ENCODE measurements at places on chromosomes 2 and 18. TPM values are rescaled to one million over a fixed set of nuclear protein-coding genes. Genes with fewer than 3 reads are reported as not detected.

DNA sequence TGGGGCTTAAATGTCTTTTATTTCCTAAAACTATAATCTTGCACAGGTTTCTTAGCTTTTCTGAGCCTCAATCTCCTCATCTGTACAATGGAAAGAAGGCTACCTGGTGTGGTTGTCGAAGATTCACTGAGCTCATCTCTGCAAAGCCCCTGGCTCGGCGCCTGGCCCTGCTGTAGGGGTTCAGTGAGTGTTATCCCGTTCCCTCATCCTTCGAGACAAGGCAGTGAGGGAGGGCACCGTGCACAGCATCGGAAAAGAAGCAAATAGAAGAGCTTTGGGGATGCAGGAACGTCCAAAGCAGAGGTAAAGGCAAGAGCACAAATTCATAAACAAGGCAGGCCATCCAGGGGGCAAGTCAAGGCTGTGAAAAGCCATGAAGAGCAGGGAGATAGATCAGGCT lies 41.2 kb upstream of the ATG16L1 start:
- no peaks in the 10 kb centered on the region for H3K27me3 ChIP-seq
- peaks cover 18% of the 10 kb centered on the region for H3K4me1 ChIP-seq
- DNase-seq: no peak
- H3K36me3 ChIP-seq: no peaks in the 10 kb centered on the region

DNA sequence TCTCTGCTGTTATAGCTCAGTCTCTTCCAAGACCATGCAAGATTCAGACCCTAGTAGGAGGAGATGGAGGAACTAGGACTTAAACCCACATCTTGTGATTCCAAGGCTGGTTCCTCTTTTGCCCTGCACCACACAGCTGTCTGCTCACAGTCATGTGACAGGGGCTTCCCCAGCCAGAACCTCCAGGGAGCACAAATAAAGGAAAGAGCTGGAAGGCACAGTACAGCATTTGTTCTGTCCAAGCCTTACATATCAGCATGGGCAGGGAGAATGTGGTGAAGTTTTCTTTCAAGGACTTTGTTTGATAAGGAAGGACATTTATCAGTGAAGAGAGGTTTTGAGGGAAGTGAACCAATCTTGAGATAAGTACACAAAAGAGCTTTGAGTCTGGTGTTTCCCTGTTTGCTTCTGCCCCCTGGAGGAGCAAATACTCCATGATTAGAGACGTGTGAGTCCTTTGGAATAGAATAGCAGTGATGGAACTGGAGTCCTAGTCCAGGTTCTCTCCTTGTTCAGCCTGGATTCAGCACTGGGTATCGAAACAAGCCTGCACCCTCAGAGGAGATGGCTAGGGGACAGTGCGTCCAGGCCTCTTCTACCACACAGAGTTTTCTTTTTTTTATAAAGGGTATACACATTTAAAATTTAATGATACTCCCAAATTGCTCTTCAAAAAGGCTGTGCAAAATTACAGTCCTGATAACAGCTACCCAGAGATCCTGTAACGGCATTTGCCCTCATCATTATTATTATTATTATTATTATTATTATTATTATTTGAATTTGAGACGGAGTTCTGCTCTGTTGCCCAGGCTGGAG lies 24.6 kb upstream of the CASP10 start:
- peak overlapping the region; percentile 31 for H3K27ac ChIP-seq
- H3K4me1 ChIP-seq: 0 out of 2 replicates have a peak, but pooled peaks cover 6% of the 10 kb centered on the region
- DNase-seq: peak; percentile 55
- no peaks in the 10 kb centered on the region for H3K36me3 ChIP-seq

- no peaks in the 10 kb centered on the region for H3K36me3 ChIP-seq
- peaks cover 1% of the 10 kb centered on the region for H3K4me1 ChIP-seq
- DNase-seq: no peak
- no peak overlapping the region for H3K27ac ChIP-seq
- H3K27me3 ChIP-seq: no peaks in the 10 kb centered on the region
Measured at GRCh38 chr2:120612931-120613330, 122.7 kb upstream of the GLI2 start.

- H3K27me3 ChIP-seq: no peaks in the 10 kb centered on the region
- no peaks in the 10 kb centered on the region for H3K36me3 ChIP-seq
- H3K27ac ChIP-seq: no peak overlapping the region
- peak; percentile 91 for DNase-seq
- H3K4me3 ChIP-seq: no peak overlapping the region
- no peaks in the 10 kb centered on the region for H3K4me1 ChIP-seq
Measured at GRCh38 chr2:23312996-23313606, 71.9 kb upstream of the KLHL29 start.

DNA sequence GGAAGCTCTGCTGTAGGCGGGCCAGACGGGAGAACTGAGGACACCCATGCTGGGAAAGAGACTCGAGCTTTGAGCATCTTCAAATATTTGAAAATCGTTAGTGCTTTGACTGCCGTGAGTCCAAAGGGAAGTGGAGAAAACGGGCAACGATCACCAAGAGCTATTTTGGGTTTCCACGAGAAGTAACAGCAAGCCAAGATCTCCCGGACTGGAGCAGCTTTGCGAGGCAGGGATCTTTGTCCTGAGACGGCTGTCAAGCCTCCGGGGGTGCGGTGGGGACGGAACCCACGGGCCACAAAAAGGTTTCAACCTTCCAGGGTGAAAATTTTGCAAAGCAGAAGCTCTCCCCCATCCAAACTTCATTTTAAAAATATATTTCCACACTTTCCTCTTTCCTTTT lies 195.8 kb downstream of the NDUFA10 start:
- no peak for DNase-seq
- H3K4me3 ChIP-seq: no peak overlapping the region
- no peaks in the 10 kb centered on the region for H3K36me3 ChIP-seq

Gene PLA2R1
- 0.65 TPM for polyA plus RNA-seq

DNA sequence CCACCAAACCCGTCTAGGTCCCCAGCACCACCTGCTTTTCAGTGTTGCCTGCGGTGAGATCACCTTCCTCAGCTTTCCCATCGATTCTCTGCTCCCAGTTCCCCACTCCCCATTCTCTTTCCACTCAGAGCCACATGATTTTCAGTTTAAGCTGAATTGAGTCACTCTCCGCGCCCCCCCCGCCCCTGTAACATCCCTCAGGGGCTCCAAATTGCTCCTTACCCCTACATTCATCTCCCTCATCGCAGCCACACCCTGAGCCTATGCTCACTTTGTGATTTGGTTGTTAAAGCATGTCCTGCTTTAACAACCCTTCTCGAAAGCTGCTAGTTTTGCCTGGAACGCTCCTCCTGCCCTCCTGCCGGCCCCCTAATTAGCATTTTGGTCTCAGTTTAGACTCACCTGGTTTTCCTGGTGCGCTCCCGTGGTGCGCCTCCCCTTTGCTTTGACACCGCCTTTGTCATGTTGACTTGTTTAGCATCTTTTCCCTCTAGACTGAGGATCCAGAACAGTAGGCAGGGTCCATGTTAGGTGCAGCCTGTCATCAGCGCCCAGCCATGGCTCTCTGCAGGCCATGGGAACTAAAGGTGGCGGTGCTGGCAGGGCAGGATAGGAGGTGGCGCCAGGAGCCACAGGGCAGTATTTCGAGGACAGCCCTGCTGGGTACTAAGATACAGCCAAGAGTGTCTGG lies 60.8 kb downstream of the ST3GAL5 start:
- no peak overlapping the region for H3K27ac ChIP-seq
- H3K4me1 ChIP-seq: peaks cover 3% of the 10 kb centered on the region
- no peaks in the 10 kb centered on the region for H3K27me3 ChIP-seq
- DNase-seq: no peak
- H3K36me3 ChIP-seq: no peaks in the 10 kb centered on the region
- 0 out of 2 replicates have a peak overlapping the region, but pooled peaks have one; percentile 0 for H3K4me3 ChIP-seq

Gene CCBE1
- polyA plus RNA-seq: 5.2 TPM

- no peaks in the 10 kb centered on the region for H3K27me3 ChIP-seq
- no peak overlapping the region for H3K27ac ChIP-seq
- no peaks in the 10 kb centered on the region for H3K4me1 ChIP-seq
- H3K36me3 ChIP-seq: no peaks in the 10 kb centered on the region
Measured at GRCh38 chr18:13163167-13163927, 55.2 kb upstream of the LDLRAD4 start.

GRCh38 chr2:158993721-158994587 lies 25.5 kb downstream of the TANC1 start:
- H3K4me1 ChIP-seq: peaks cover 9% of the 10 kb centered on the region
- DNase-seq: no peak
- H3K4me3 ChIP-seq: no peak overlapping the region
- H3K27ac ChIP-seq: no peak overlapping the region
- no peaks in the 10 kb centered on the region for H3K36me3 ChIP-seq
- H3K27me3 ChIP-seq: no peaks in the 10 kb centered on the region

DNA sequence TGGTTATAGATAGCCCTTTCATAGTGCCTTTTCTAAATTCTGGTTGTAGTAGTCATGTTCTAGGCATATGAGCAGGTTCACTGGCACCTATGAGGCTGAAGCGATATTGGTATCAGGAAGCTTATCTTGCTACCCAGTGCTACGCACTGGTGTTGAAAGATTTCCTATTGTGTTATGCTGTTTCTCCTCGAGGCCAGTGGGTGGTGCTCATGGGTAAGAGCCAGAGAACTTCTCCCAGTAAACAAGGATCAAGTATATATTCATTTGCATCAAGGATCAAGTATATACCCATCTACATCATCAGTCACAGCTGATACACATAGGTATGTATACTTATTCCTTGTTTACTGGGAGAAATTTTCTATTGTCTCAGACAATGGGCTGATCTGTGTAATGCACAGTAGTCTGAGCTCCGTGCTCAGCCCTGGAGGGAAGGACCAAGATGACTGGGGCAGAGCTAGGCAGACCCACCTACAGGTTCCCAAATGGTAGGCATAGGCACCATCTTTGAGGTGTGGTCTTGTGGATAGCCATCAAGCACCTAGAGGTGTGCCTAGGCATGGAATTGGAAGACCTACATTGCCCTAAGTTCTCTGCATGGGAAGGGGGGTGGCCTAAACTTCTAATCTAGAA lies 101.2 kb upstream of the GALNT13 start:
- H3K27me3 ChIP-seq: no peaks in the 10 kb centered on the region
- H3K36me3 ChIP-seq: no peaks in the 10 kb centered on the region
- H3K4me3 ChIP-seq: no peak overlapping the region

Gene RPRM
- polyA plus RNA-seq: 14.8 TPM

DNA sequence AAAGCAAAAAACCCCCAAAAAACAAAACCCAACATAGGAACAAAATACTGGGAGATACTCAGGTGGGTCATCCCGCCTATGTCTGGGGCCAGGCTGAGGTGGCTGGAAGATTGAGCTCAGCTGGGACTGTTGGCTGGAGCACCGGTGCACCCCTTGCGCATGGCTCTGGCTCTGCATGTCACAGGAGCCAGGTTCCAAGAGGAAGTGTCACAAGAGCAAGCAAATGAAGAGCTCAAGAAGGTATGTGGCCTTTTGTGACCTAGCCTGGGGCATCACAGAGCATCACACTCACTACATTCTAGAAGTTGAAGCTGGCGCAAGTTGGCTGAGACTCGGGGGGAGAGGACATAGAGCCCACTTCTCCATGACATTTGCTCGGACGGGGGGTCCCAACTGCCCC lies 40.6 kb downstream of the PDCL3 start:
- no peak overlapping the region for H3K4me3 ChIP-seq
- no peak overlapping the region for H3K27ac ChIP-seq
- DNase-seq: no peak
- no peaks in the 10 kb centered on the region for H3K27me3 ChIP-seq
- H3K4me1 ChIP-seq: peaks cover 8% of the 10 kb centered on the region

DNA sequence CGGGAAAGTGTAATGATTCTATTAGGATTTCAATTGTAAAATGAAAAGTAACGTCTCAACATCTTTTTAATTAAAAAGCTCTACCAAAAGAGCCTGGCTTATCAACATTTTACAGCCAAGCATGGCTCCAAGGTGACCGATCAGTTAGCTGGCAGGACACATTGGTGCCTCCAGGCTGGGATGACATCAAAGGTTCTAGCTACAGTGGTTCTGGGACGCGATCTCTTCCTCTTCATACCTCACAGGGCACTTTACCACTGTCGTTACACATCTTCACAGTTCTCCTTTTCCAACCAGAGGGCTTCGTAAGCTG lies 693 bp downstream of the ORC2 start:
- peak overlapping the region; percentile 79 for H3K4me3 ChIP-seq
- H3K4me1 ChIP-seq: no peaks in the 10 kb centered on the region
- no peaks in the 10 kb centered on the region for H3K36me3 ChIP-seq
- no peak for DNase-seq

Gene G6PC2
- not detected for polyA plus RNA-seq

Gene BCL11A
- polyA plus RNA-seq: 12.2 TPM

DNA sequence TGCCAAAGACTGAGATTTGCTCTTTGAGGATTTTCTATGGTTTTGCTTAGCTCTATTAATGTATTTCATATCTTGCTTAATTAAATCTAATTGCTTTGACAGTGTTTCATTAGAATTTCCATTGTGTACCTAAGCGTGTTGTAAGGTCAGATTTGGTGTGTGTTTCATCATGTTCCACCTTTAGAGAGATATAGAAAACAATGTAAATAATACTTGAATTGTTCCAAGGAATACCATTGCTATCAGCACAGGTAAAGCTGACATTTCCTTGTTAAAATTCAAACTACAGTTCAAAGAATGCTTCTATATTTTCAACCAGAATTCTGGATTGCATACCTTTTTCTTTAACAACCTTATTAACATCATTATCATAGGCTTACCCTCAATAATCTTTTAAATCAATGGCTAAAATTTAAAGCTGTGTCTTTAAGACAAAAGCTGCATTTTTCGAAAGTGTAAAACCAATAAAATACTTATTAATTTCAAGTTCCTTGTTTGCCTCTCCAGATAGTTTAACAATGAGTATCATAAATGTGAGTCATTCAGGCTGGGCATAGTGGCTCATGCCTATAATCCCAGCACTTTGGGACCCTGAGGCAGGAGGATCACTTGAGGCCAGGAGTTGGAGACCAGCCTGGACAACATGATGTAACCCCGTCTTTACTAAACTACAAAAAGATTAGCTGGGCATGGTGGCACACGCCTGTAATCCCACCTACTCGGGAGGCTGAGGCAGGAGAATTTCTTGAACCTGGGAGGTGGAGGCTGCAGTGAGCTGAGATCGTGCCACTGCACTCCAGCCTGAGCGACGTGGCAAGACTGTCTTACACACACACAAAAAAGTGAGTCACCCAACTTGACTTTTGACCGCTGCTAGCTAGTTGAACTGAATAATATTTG lies 188.0 kb upstream of the PKDCC start:
- H3K4me3 ChIP-seq: no peak overlapping the region
- H3K4me1 ChIP-seq: peaks cover 3% of the 10 kb centered on the region
- H3K27me3 ChIP-seq: no peaks in the 10 kb centered on the region
- H3K27ac ChIP-seq: no peak overlapping the region
- DNase-seq: no peak

DNA sequence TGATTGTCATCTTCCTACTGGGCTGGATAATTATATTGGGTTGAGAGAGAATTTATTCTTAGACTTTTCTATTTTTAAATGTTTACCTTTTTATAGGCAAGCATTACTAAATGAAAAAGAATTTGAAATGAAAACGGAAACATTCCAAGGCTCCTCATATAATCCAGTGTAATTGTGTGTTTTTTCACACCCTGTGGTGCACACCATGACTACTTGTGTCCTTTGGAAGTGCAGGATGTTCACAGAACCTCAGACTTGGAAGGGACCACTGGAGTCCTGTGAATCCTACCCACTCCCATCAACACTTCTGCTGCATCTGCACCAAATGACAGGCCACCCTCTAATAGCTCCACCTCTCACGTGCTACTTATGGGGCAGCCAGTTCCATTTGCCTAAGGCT lies 48.0 kb downstream of the NAT8 start:
- H3K27me3 ChIP-seq: no peaks in the 10 kb centered on the region
- H3K36me3 ChIP-seq: no peaks in the 10 kb centered on the region
- no peak overlapping the region for H3K27ac ChIP-seq
- DNase-seq: no peak

Gene NPAS2
- 1.9 TPM for polyA plus RNA-seq

- no peak overlapping the region for H3K4me3 ChIP-seq
- no peaks in the 10 kb centered on the region for H3K27me3 ChIP-seq
- no peak for DNase-seq
- no peaks in the 10 kb centered on the region for H3K4me1 ChIP-seq
- H3K27ac ChIP-seq: no peak overlapping the region
Measured at GRCh38 chr18:4801151-4801550, 346.0 kb upstream of the DLGAP1 start.

Gene NEB
- 1.5 TPM for polyA plus RNA-seq
